ENCODE measurements at places on chromosomes 4 and X.
A peak's percentile ranks its signal among the peaks of the same experiment; 100 is the strongest.

- no peak for DNase-seq
Observed at GRCh38 chr4:27946799-27947198, 1086.2 kb downstream of the STIM2 start.

DNA sequence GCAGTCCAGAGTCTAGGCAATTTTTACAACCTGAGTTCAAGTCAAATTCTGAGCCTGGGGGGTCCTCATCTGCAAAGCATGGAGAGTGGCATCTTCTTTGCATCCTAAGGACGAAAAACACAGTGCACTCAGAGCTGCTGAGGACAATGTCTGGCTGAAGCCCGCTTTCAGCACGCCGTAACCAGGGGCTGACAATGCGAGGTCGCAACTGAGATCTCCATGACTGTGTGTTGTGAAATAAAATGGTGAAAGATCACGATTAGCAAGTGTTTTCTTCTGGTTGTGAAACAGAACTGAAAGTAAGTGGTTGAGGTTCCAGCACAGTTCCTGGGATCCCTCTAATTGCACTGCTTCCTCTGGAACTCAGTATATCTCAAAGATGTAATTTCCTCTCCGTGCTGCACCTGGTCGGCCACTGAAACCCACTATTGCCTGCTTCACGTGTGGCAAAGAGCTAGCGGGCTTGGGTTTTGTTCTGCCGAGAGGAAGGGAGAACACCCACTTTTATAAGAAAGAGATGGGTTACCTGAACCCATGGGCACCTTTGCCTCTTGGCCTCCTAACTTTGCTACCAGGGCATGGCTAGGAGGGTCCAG, 7.7 kb upstream of the F11 start:
- no peak for DNase-seq

GRCh38 chr4:25215511-25215910, 18.3 kb upstream of the PI4K2B start:
- no peak for DNase-seq

DNA sequence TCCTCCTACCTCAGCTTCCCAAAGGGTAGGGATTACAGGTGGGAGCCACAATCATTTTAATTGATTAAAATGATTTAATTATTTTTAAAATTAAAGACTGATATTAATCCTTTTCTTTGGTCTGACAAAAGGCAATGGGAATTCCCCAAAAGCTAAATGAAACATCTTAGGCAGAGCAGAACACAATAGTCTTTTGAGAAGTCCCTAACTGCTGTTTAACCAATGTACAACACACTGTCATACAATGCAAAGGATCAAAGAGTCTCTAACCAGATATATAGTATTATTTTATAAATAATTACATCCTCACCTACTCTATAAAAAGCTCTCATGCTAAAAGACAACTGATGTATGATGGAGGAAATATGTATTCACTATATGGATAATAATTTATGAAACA, 47.0 kb downstream of the THAP9 start:
- no peak for DNase-seq

GRCh38 chr4:74173321-74173720, 15.4 kb downstream of the MTHFD2L start:
- no peak for DNase-seq

DNA sequence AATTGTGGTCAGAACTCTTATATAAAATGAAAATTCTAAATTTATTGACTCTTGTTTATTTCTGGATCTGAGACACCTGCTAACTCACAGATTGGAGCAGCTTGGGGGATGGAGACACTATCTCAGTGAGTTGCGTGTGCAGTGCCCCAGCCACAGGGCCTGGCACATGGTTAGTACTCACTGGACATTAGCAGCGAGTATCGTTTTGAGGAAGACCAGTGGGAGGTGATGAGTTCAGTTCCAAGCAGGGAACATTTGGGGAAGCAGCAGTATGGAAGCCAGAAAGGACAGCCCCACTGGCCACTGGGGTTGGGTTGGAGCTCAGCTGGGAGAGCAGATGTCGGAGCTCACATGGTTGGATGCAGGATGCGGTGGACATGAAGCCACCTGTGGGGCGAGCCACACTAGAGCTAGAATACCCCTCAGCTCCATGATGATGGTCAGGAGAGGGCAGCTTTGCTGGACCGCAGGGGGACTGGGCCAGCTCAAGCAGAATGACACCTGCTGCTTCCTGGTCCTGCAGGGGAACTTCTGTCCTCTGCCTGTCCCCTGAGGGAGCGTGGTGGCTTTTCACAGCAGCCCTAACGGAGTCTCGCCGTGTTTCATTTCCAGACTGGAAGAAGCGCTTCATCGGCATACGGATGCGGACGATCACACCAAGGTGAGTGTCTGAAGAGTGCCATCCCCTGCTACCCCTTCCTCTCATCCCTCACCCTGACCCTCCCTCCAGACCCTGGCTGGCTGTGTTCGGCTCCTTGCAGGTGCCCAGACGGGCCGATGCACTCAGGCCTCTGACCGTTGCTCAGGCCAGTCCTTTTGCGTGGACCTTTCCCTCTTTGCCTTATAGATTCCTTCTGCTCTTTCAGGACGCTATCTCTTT, 32.5 kb downstream of the HTRA3 start:
- no peak for DNase-seq

- no peak for DNase-seq
Observed at GRCh38 chrX:148609515-148610327, 109.3 kb downstream of the AFF2 start.

- DNase-seq: no peak
Observed at GRCh38 chr4:175351473-175351872, 433.3 kb downstream of the ADAM29 start.

- no peak for DNase-seq
Observed at GRCh38 chrX:14897042-14897441, 23.8 kb downstream of the MOSPD2 start.

GRCh38 chr4:106806158-106806797, 229.8 kb downstream of the DKK2 start:
- DNase-seq: no peak

DNA sequence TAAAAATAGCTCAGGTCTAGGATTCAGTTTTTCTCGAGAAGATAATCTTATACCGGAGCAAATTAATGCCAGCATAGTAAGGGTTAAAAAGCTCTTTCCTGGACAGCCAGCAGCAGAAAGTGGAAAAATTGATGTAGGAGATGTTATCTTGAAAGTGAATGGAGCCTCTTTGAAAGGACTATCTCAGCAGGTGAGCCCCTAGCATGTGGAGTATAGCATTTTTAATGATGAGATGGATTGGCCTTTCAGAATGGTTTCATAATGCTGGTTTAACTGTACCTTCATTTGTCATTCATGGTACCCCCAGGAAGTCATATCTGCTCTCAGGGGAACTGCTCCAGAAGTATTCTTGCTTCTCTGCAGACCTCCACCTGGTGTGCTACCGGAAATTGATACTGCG, 79.4 kb downstream of the SLC10A6 start:
- DNase-seq: no peak

DNA sequence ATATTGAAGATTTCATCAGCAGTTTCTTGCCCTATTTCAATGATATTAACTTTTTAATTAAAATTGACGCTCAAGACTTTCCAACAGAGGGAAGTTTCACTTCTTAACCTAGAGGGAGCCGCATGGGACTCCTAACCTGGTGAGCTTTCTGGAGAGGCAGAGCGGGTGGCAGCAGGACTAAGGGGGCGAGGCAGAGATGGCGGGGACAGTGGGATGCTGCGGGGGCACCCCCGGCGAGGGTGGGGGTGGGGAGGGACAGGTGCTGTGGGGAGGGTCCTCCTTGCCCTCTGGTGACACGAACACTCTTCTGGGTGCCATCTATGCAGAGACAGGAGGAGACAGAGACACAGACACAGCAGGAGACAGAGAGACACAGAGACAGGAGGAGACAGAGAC, 104.4 kb downstream of the ADRA2C start:
- no peak for DNase-seq

DNA sequence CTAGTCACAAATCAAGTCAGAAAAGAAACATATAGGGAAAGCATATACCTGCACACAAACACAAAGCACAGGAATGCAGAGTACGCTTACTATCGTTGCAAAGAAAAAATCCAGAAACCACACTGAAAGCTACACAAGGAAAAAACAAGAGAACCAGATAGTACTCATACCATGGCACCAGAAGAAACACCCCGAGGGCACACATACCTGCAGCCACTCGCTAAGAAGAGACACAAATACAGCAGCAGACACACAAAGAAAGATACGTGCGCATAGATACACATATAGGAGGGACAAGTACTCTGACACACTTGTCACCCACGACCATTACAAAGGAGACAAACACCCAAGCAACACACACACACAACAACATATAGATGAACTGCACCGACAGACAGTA, 1.4 kb upstream of the SLC38A5 start:
- no peak for DNase-seq

DNA sequence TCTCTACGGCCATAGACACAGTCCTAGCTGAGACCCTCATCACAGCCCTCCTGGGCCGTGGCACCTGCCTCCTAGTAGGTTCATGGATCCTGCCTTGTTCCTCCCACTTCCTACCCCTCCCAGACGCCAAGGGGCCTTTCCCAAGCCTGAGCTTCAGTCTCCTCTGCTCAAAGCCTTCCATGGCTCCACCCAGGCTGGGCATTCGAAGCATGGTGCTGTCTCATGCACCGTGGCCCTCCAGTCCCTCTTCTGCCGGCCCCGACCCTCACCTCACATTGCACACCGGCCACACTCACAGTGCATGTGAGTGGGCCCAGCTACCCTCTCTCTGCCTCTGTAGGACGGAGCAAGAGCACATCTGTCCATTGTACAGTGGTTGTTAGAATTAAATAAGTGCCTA, 21.7 kb upstream of the KIAA0232 start:
- no peak for DNase-seq

DNA sequence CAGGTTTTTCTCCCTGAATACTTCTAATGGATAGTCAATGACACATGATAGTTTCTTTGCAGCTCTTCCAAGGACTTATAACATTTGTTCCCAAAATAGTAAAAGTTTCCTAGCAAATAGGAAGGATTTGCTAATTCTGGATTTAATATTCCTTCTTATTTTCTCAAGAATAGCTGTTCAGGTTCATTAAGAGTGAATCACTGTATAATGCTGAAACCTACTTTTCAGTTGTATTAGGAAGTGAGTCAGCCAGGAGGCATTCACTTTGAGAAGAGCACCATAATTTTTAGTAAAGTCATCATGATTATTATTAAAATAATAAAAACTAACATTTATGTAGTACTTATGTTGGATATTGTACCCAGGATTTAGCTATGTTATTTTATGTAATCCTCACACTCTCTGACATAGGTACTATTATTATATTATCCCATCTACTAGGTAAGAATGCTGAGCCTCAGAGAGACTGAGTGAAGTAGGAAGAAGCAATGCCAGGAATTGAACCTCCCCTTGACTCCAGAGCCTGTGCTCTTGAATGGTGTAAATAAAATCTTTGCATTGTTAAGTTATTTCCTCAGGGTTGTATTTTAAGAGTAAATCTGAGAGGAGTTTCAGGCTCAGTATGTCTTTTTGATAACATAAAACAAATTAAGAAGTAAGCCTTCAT, 114.8 kb downstream of the REELD1 start:
- DNase-seq: no peak

DNA sequence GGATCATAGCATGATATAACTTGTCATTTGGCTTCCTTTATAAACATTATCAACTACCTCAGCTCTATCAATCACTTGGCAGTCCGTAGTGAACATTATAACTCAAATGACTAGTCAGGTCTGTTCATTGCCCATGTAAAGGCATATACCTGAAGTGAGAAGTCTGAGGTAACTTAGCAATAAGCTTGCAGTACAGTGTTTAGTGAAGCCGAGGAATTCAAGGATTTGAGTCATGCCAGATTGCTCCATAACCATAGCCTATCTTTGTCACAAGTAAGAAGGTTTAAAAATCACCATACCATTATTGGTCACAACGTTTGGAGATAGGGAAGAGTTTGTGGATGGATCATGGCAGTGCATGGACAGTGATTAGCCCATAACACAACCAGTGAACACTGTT, 41.6 kb downstream of the AR start:
- DNase-seq: no peak

- peak; percentile 25 for DNase-seq
Observed at GRCh38 chrX:130916636-130917422, 13.8 kb upstream of the ENOX2 start.

DNA sequence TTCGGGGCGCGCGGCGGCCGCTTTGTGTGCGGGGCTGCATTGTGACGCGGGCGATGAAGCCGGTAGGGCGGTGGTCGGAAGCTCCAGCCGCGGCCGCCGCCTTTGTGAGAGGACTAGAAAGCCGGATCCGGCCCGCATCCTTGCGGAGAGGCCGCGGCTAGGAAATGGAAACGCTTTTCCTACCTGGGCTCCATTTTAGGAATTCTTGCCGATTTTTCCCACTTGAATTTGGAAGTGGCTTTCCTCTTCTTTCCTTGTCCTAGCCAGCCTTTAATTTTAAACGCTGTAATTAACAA, 708 bp downstream of the TMSB4X start:
- DNase-seq: no peak

GRCh38 chr4:157076578-157076947, 613 bp downstream of the GLRB start:
- no peak for DNase-seq

- DNase-seq: no peak
Observed at GRCh38 chr4:22739968-22740367, 47.2 kb downstream of the GBA3 start.

GRCh38 chr4:114512595-114513295, 85.9 kb upstream of the UGT8 start:
- no peak for DNase-seq

DNA sequence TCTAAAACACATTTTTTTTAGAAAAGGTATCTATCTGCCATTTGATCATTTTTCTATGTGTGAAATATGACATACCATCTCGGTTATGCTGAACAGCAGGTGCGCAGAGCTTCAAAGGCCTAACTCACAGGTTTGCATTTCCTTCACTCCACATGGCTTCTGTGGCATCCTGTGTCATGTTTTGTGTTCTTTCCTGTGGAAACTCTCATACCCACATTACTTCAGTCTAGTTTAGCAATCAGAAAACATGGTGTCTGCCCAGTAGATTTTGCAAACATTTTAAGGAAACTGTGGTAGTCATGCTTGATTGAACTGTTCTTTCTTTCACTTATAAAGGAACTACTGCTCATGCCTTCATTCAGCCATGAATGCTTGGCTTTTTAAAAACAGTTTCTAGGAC, 11.3 kb upstream of the ARAP2 start:
- peak; percentile 73 for DNase-seq

- no peak for DNase-seq
Observed at GRCh38 chrX:56569378-56570057, 6.1 kb downstream of the UBQLN2 start.

GRCh38 chr4:168488869-168489274, 8.0 kb upstream of the PALLD start:
- no peak for DNase-seq

DNA sequence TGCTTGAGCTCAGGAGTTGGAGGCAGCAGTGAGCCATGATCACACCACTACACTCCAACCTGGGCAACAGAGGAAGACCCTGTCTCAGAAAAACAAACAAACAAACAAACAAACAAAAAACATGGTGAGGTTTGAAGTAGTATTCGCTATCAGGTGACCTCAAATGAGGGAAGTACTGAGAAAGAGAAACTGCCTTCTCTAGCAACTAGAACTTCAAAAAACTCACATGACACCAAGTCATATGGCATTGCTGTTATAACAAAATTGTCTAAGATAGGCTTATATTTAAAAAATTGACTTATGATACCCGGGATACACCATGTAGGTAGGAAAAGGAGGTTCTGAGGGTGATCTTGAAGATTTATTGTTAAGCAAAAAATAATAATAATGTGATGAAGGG, 10.3 kb downstream of the MPP1 start:
- DNase-seq: no peak

GRCh38 chr4:55159851-55160250, 34.5 kb upstream of the KDR start:
- DNase-seq: no peak

Data from activated CD4-positive, alpha-beta memory T cell treated with anti-CD3 and anti-CD28 coated beads, Interleukin-2, amount 10 ng/mL, durations not matched to agents 7 days and 5 days (primary cell).